ENCODE measurements at places on chromosomes 1 and 21. TPM values are rescaled to one million over a fixed set of nuclear protein-coding genes. Genes with fewer than 3 reads are reported as not detected.

- DNase-seq = no peak
Measured at GRCh38 chr1:43881415-43881814, 52.2 kb upstream of the ARTN start.

GRCh38 chr1:36705629-36706028, 222.9 kb upstream of the CSF3R start:
- no peak for DNase-seq

GRCh38 chr1:221849110-221849509, 107.2 kb upstream of the DUSP10 start:
- no peak for DNase-seq

The ANKRD34A gene
- total RNA-seq = 0.13 TPM

DNA sequence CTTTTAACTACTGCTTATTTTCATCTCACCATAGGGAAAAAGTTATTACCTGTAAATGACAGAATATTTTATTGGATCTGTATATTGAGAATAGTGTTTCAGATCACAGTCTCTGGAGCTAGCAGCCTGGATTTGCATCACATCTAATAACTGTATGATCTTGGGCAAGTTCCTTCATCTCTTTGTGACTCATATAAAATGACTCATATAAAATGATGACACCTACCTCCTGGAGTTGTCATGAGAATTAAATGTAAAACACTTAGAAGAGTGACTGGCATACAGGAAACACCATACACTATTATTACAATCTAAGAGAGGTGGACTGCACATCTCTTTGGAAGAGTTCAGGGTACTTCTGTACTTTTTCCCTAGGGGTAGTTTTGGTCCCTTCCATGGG, 421.3 kb downstream of the NEGR1 start:
- DNase-seq = no peak

The GIPC2 gene
- not detected for total RNA-seq

All from SJSA1 (cell line).